ENCODE measurements at places on chromosomes 2 and 18.

DNA sequence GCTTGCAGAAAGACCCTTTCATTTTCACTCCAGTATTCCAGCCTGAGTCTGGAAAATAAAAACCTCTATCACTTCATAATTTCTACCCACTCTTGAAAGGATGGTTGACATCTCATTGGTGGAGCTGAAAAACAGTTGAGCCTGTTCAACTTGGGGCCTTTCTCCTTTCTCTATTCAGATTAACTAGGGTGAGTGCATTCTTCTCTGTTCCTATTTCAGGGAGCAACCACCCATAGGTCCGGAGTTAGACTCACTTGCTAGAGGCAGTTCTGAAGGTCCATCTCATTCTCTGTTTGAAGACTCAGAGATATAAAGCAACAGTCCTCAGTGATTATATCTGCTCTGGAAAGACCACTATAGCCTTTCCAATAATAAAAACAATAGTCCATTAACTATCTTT lies 167.9 kb upstream of the SPOPL start:
- DNase-seq, result no peak

- DNase-seq, result no peak
Measured at GRCh38 chr18:61931654-61932379, 39.0 kb upstream of the RNF152 start.

GRCh38 chr18:31791817-31792579 lies 31.3 kb upstream of the SLC25A52 start:
- DNase-seq, result no peak

DNA sequence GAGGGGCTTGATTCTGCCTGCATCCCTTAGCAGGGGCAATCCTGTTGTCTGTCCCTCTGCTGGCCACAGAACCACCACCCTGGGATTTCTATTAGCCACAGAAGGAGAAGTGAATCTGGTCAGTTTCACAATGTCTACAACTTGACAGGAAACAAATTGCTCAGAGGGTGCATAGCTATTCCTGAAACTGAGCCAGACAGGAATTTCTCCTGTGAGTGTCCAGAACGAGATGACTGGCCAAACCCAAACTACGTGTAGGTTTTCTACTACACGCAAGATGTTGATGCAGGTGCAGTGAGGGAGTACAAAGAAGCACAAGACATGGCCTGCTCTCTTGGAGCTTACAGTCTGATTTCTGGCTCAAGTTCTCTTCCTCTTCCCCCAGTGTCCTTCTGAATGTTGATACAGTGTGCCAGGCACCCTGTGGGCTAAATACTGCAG lies 201.9 kb downstream of the CLIP4 start:
- DNase-seq, result no peak

- no peak for DNase-seq
Measured at GRCh38 chr18:79732721-79733025, 53.1 kb downstream of the CTDP1 start.

DNA sequence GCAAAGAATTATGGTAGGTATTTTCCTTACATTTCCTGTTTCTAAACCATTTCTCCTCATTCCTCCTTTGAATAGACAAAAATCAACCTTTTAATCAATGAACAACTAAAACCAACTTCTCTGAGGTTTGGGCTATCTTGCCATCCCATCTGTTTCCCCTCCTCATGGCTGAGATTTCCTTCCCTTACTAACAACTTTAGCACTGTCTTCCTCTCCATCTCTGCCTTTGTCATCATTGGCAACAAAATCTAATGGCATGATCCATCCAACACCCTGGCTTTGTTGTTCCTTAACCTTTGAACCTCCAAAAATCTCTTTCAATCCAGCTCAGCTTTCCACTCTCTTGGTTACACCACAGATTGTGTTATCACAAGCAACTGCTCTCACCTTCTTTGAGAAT lies 95.3 kb upstream of the FAM136A start:
- no peak for DNase-seq

Data from stimulated activated naive CD4-positive, alpha-beta T cell (primary cell).